Activated T-cell treated with anti-CD3 and anti-CD28 coated beads for 1 hour (primary cell): ENCODE measurements at places on chromosomes 2 and 18.

GRCh38 chr2:78202366-78202765 lies 680.2 kb upstream of the LRRTM4 start:
- DNase-seq: no peak

DNA sequence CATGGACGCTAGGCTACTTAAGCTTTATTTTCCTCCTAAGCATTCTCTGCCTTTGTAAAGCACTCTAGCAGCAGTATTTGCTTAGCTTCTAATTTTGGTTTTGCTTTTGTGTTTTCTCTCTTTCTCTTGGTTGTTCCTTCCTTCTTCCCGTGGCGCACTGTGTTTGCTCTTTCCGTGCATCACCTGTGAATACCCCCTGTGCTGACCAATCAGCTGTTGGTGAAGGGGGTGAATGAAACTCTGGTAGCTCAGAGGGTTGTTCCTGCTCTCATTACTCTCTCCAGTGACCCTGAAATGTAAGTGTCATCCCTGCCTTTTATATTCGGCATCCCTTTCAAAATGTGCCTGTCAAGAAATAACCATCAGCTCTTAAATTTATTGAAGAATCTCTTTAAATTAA lies 45.5 kb upstream of the TNFRSF11A start:
- DNase-seq: no peak

DNA sequence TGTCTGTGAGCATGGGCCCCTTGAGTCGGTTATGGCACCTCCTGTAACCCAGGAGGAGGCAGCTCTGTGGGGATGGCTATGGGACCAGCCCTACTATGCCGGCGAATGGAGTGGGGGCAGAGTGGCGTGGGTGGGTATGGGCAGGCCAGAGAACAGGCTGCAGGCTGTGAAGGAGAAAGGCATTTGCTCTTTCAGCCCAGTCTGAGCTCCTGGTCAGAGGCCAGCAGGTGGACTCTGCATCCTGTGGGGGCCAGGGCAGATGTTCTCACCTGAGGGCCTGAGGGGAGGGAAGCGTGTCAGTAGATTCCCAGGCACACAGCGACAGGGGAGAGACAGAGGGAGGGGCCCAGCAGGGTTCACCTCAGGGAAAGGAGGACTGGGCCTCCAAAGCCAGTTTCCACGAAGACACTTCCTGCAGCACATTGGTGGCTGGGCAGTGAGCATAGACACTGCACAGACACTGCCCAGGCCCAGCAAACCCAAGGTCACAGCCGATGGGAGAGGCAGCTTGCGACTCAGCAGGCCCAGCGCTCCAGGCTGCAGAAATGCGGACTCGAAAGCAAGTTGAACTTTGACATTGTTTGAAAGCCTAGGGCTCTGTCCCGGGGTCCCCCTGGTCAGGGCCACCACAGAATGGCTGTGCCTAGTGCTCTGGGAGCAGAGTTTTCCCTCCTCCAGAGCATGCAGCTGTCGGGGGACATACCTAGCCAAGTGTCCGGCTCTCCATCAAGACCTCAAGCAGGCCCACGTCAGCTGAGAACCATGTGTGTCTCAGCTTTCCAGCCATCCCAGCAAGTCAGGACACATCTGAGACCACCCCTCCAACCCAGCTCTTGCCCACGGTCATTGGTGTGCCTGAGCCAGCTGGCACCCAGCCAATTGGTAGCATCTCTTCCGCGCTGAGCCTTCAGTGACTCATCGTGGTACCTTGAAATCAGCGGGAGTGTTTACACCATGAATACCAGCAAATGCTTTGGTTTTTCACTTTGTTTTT lies 53.8 kb downstream of the TGOLN2 start:
- DNase-seq: no peak

GRCh38 chr2:240326246-240326645 lies 109.2 kb upstream of the GPC1 start:
- DNase-seq: no peak

- no peak for DNase-seq
Measured at GRCh38 chr2:72947952-72948830, 30.9 kb downstream of the EMX1 start.

DNA sequence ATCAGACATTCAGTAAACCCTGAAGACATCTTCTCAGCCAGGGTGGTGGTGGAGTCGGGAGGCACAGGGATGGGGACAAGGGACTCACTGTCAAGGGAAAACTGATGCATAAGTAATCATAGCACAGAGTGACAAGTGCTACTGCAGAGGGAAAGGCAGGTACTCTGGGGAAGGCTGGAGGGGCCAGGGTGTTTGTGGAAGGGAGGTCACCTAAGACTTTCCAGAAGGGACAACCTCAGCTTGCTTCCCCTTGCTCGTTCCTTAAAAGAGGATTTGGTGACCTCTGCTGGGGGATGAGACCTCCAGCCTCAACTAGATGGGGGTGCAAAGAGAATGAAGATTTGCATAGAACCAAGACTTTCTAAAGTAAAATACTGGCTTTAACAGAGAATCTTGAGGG lies 99.5 kb downstream of the SLC4A3 start:
- DNase-seq: no peak

GRCh38 chr2:25257032-25257552 lies 84.6 kb downstream of the DNMT3A start:
- no peak for DNase-seq

DNA sequence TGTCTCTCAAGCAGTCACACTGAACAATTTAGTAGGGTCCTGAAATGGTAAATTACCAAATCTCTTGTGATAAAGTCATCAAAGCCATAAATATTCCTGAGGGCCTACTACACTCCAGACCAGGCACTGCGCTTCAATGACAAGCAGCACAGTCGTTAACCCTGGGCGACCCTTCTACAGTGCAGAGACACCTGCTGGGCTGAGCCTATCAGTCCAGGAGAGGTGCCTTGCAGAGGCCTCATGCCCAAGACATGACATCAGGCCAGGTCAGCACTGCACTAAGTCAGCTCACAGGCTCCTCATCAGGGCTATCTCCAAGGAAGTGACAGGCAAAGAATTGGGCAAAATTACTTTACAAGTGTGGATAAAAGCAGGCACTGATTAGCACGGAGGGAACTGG lies 166.4 kb upstream of the EPB41L3 start:
- DNase-seq: no peak

DNA sequence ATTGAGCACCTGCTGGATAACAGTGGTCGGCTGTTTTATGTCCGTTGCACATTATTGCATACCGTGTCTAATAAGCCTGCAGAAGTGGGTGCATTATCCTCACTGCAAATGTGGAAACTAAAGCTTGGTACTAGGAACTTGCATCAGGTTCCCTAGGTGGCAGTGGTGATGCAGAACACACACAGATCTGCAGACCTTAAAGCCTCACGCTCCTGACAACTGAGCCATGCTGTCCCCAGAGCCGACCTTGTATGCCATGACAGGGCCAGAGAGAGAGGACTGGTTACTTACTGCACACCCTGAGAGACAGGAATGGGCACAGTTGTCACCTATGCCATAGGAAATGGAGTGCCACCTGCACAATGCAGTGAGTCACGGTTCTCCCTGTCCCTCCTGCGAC lies 151.8 kb downstream of the SH3RF3 start:
- DNase-seq: no peak

DNA sequence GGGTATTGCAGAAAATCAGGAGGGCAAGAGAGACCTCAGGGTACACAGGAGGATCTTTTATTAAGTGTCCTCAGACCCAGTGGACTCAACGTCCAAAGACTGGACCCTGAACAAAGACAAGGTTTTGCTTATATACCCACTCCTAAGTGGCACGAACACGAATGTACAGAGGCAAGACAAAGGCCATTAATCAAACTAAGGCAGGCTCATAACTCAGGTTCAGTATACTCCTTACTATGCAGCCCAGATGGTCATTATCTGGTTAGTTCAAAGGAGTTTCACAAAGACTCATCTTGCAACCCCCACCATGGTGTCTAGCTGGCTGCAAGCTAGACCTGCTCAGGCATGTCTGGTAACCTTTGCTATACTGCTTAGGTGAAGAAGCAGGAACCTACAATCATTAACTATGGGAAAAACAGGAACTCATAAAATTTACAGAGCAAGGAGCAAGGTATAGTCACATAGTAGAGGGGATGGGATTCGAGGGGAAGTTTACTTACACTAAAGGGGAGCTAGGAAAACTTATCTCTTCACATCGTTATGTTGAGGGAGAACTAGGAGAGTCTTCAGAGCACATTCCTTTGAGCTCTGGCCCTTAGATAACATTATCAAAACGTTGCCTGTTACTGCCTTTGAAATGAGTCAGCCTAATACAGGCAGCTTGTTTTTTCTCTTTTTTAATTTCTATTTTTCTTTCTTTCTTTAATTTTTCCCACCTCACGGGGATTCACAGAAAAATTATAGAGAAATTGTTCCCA lies 33.9 kb downstream of the SLC4A3 start:
- no peak for DNase-seq

DNA sequence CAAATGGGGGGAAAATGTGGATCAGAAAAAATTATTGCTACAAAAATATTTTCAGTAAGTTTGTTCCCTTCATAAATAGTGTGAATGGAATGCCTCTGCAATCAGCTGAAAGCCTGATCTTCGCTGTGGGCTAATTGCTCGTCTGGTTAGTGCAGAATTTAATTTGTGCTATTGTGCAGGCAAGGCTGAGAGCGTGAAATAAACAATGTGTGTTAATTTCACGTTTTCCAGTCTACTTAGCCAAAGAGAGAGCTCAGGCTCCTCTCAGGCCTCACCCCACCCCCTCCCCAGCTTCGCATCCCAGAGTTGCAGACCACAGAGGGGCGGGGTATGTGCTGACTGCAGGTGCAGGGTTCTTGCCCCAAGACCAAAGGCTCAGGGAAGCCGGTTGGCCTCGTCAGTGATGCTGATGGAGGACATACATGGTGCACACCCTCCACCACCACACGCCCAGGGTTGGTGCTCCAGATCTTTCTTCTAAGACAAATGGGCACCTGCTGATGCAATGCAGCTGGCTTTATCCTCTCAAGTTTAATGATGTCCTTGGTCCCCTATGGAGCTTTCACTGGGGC lies 302.6 kb upstream of the SLC14A2 start:
- DNase-seq: no peak

DNA sequence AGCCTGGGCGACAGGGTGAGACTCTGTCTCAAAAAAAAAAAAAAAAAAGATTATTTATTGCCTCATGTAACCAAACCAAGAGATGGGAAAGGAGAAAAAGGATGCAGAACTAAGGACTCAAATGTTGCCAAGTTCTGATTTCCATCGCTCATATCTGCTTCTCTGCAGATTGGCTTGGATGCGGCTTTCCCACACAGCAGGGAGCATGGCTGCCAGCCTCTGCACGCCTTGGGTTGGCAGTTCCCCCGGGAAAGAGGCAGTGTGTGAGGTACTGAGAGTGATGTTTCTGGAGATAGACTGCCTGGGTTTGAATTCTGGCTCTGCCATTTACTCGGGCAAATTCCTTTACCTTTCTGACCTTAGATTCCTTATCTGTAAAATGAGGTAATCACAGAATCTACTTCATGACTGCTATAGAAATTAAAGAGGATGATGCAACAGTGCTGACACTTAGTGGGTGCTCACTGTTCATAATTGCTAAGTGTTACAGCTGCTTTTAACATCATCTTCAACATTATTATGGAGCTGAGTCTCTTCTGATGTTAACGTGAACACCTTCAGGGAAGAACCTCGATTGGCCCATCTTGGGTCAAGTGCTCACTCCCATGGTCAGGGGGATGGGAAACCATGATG lies 68.8 kb downstream of the ACAA2 start:
- no peak for DNase-seq

DNA sequence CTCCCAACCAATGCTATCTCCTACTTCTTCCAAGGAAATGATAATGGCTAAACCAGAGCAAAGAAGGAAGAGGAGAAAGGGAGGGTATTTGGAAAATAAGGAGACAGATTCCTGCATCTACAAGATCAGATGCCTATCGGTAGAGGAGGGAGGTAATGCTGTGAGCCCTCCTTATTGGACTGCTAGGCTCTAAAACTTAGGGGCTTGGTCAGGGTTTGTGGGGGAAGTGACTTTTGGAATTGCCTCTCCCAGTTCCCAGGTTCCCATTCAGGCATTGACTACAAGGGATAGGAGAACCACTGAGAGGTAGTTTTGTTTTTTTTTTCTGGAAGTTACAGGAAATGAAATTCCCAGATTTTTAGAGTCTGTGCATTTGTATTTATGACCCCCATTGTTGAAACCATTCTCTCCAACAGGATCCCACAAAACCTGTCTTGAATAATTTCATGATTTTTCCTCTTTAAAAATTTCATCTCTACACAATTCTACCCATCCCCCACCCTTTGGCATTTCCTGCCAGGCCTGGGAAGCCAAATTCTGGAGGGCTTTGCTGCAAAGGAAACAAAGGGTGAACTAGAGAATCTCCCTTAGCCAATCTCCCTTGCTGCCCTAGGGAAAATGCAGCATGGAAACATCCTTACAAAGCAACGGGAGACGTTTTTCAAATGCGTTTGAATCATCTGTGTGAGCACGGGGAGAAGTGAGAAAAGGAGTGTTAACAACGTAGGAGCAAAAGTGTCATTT lies 282.1 kb upstream of the EPAS1 start:
- DNase-seq: no peak

- no peak for DNase-seq
Measured at GRCh38 chr2:119254601-119255080, 31.0 kb downstream of the STEAP3 start.

DNA sequence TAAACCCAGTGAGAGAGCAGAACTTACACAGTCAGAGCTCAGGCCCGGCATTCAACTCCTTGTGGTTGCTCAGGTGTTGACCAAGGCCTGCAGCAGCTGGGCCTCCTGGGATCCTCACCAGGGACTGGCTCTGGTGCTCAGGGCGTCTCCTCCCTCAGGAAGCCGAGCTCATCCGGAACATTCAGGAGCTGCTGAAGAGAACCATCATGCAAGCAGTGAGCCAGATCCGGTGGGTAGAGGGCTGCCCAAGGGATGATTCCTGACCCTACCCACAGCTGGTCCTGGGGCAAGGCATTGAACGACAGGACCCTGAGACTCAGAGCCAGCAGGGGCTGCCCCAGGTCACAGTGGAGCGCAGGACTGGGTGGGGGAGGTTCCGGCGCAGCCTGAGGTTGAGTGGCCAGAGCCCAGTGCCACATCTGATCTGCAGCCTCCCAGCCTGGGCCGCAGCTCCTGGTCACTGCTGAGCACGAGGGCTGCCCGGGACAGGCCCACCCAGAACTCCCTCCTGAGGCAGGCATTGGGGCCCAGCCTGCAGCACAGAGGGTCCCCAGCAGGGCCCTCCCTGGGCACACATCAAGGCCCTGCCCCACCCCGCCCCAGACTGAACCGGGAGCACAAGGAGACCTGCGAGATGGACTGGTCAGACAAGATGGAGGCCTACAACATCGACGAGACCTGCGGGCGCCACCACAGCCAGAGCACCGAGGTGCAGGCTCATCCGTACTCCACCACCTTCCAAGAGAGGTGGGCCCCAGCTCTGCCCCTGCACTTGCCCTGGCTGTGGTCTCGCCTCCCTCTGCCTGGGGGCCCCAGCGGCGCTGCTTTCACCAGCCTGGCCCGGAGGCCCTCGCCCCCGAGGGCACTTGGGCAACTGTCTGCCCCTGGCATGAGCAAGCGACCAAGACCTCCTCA lies 2.4 kb downstream of the TEKT4 start:
- no peak for DNase-seq

- no peak for DNase-seq
Measured at GRCh38 chr2:31386648-31387047, 27.9 kb downstream of the XDH start.
